Epithelial cell of prostate (primary cell): ENCODE measurements at places on chromosomes 3 and 15.

GRCh38 chr3:22835041-22835440, 368.1 kb upstream of the UBE2E2 start:
- no peak for DNase-seq

DNA sequence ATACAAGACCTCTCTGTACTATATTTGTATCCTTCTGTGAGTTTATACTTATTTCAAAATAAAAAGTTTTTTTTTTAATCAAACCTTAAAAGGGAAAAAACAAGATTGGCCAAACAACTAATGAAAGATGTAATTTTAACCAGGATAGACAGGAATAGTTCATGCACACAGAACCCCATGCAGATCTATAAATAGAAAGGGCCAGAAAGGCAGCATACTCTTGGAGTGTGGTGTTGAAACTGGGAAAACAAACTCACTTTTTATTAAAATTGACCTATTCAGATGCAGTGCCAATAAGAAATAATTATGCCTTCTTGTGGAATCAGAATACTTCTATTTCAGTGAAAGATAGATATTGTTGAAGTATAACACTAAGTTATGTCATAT, 204.6 kb downstream of the PLCL2 start:
- no peak for DNase-seq

DNA sequence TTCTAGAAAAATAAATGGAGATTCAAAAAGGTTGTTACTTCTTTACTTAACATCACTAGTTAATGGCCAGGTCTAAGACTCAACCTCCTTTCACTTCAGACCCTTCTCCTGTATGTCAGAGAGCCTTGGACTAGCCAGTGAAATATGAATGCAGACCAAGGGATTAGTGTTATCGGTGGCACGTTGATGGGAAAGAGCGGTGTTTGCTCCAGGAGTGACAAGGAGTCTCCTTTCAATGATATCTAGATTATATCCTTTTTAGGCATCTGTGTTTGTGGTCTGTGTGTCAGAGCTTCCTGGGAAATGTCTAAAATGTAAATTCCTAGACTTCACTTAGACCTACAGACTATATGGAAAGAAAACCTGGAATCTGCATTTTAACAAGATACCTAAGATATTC, 658.0 kb upstream of the KCNMB2 start:
- DNase-seq = no peak

DNA sequence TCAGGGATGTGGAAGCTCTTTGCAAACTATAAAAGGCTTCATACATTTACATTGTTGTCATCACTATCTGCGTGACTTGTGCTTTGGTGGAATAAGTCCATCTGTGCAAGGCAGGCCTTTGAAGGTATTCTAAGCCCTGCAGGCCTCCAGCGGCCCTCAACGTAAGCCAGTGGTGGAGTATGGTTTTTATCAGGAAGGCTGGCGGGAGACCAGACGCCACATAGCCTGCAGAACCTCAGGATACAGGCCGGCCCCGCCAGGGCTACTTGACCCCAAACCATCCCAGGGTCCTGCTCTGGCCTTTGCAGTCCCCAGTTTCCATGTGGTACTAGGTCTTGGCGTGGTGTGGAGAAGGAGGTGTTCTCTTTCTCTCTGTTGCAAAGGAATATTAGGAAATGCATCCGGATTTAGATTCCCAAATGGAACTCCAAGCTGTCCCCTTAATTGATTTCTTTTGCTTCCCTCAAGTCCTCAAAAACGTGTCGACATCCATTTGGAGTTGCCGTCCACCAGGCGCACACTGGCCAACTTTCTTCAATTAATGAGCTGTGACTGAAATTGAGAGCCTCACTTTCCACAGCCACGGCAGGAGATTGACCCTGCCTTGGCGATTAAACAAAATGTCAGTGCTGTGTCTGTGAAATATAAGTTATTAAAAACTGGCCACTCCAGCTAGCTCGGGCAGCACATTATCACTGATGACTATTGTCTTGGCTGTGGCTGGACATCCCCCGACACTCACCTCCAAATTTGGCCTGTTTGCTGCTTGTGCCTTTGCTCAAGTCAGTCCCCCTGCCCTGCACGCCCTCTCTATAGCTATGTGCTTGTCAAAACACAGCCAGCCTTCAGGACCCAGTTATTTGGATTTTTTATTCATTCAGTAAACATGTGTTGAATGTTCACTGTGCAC, 239.8 kb upstream of the TLE3 start:
- no peak for DNase-seq

DNA sequence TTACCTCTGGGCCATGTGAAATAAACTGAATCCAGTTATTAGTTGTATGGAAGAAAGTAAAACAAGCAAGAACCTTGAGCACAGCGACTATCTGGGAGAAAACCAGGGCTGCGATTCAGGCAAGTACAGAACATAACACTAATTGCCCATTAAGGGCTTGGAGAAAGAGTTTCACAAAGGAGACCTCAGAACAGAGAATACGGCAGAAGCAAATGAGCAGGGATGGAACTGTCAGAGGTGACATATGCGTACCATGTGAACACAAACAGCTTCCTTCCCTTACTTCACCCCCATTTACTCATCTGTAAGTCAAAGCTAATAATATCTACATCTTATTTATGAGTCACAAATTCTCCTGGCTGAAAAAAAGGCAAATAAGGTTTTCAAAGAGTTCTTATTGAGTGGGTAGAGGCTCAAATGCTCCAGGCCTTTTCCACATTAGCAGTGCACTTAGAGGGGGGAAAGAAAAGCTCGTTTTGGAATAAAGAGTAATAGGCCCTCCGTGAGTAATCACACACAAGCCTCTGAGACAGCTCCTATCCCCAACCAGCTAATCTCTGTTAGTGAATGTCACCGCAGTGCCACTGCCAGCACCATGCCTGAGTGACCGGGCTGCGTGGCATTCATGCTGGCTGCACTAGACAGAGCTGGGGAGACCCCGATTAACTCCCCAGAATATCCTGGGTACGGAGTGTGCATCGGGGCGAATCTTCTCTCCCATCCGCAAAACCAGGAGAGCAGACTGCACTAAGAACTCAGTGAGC, 2.6 kb downstream of the PCSK6 start:
- no peak for DNase-seq
